SJCRH30 (cell line): ENCODE measurements at places on chromosomes 2 and 18.

DNA sequence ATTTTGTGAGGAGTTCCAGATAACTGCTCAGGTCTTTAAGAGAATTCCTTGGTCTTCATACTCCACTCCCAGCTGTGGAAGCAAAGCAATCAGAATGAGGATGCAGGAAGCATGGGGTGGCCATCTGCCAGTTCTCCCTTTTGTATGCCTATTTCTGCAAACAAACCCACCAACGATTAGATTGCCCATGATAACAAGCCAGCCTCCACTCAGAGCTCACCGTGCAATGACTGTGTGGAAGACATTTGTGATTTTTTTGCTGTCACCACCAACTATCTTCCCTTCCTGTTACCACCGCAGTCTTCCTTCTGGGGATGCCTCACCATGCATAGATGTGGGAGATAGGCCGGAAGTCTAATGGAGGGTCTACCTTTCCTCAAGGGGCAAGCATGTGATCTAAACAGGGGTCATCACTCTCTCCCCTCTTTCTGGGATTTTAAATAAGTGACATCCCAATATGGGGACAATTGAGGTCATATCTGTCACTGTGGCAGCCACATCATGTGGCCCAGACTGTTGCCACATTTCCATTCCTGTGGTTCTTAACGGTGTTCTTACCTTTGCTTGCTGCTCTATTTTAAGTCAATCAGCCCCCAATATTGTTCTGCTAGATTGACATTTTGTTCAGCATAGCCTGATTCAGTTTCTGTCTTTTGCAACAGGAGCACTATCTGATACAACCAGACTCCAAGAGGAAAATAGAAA, 4.4 kb downstream of the AFF3 start:
- H3K36me3 ChIP-seq: no peaks in the 10 kb centered on the region
- no peak for DNase-seq
- H3K27ac ChIP-seq: no peak overlapping the region
- no peaks in the 10 kb centered on the region for H3K27me3 ChIP-seq
- no peak overlapping the region for H3K4me3 ChIP-seq

GRCh38 chr18:63306819-63307550, 12.6 kb downstream of the BCL2 start:
- H3K4me1 ChIP-seq: no peaks in the 10 kb centered on the region
- no peak for DNase-seq
- H3K36me3 ChIP-seq: no peaks in the 10 kb centered on the region
- no peak overlapping the region for H3K27ac ChIP-seq
- no peak overlapping the region for H3K4me3 ChIP-seq
- no peaks in the 10 kb centered on the region for H3K27me3 ChIP-seq

GRCh38 chr2:234514099-234514498, 17.2 kb upstream of the ARL4C start:
- H3K36me3 ChIP-seq: no peaks in the 10 kb centered on the region
- no peak for DNase-seq
- no peaks in the 10 kb centered on the region for H3K27me3 ChIP-seq
- H3K4me3 ChIP-seq: no peak overlapping the region
- H3K27ac ChIP-seq: no peak overlapping the region

GRCh38 chr2:73823916-73824523, 4.7 kb upstream of the STAMBP start:
- H3K36me3 ChIP-seq: no peaks in the 10 kb centered on the region
- no peak overlapping the region for H3K4me3 ChIP-seq
- H3K27ac ChIP-seq: no peak overlapping the region

DNA sequence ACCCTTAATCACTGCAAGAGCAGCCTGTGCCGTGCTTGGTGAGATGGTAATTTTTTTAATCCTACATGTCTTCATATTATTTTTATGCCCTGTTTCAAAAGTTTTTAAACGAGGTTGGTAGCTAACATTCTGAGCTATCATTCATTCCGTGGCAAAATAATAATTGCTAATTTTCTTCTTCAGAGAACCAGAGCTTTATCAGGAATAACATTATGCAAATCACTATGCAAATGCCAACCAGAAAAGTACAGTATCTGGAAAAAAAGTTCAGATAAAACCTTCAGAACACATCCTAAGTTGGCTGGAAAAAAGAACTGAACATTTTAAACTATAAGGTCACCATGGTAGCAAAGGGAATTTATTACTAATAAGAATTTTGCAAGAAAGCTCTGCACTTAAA, 165.1 kb upstream of the NABP1 start:
- no peaks in the 10 kb centered on the region for H3K27me3 ChIP-seq
- no peak for DNase-seq
- H3K36me3 ChIP-seq: no peaks in the 10 kb centered on the region
- no peak overlapping the region for H3K27ac ChIP-seq
- no peak overlapping the region for H3K4me3 ChIP-seq

GRCh38 chr2:42430188-42430587, 63.6 kb downstream of the KCNG3 start:
- H3K27ac ChIP-seq: no peak overlapping the region
- DNase-seq: no peak
- no peaks in the 10 kb centered on the region; the same call in 1 of the 2 replicates for H3K27me3 ChIP-seq
- no peak overlapping the region for H3K4me3 ChIP-seq
- H3K4me1 ChIP-seq: peaks cover 6% of the 10 kb centered on the region; the same call in 1 of the 2 replicates

- no peaks in the 10 kb centered on the region for H3K4me1 ChIP-seq
- peaks cover 18% of the 10 kb centered on the region for H3K36me3 ChIP-seq
- H3K27ac ChIP-seq: no peak overlapping the region
- DNase-seq: no peak
- no peak overlapping the region for H3K4me3 ChIP-seq
- no peaks in the 10 kb centered on the region for H3K27me3 ChIP-seq
These were observed 123.2 kb downstream of the OLA1 start for GRCh38 chr2:174125090-174125489.

DNA sequence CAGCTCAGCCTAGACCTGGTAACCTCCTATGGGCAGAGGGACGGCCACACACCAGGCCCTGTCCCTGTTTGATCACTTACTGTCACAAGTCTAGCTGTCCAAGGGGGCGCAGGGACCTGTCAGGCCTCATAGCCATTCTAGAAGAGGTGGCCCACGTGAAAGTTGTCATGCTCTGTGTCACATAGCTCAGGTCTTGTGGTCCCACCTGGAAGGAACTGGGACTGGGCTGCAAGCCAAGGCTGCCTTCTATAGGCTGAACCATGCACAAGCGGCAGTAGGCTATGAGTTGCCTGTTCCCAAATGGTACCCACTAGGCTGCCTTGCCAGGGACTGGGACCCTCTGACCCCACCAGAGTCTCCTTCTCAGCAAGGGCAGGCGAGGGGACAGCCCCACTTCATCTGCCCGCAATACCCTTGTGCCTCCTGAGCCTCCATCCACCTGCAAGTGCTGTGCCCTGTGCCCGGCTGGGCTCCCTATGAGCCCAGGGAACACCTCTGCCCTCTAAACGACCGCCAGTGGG, 177.5 kb downstream of the ANAPC1 start:
- H3K27me3 ChIP-seq: peaks cover 7% of the 10 kb centered on the region; the same call in 1 of the 2 replicates
- DNase-seq: no peak
- H3K27ac ChIP-seq: peak overlapping the region; percentile 4; the same call in 1 of the 2 replicates
- H3K4me3 ChIP-seq: no peak overlapping the region
